Fibroblast of skin of abdomen (primary cell): ENCODE measurements at places on chromosomes 11 and 22.

GRCh38 chr22:36954251-36955014 lies 41.0 kb downstream of the CSF2RB start:
- no peak for DNase-seq

DNA sequence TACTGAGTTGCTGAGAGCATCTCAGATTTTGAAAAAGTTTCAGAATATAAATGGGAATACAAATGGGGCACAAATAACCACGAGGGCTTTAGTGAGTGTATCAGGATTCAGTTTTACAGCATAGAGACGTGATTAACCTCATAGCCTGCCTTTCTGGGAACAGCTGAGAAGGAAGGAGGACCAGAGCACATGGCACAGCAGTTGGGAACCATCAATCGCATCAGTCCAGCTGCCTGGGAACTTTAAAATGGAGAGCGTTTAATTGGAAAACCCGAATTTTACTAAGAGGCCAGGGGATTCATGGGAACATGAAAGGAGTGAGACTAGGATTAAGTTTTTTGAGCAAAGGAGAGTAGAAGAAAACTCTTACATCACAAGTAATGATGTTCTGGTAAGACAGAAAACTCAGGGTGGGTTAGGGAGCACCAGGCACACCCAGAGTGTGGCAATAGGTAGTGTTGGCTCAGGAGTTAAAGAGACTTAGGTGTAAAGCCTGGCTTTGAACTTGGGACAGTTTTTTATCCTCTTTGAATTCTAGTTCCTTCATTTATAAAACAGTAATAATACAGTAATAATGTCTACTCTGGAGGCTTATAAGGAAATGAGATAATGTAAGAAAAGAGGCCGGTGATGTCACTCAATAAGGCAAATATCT lies 40.2 kb downstream of the FZD4 start:
- DNase-seq, result no peak

DNA sequence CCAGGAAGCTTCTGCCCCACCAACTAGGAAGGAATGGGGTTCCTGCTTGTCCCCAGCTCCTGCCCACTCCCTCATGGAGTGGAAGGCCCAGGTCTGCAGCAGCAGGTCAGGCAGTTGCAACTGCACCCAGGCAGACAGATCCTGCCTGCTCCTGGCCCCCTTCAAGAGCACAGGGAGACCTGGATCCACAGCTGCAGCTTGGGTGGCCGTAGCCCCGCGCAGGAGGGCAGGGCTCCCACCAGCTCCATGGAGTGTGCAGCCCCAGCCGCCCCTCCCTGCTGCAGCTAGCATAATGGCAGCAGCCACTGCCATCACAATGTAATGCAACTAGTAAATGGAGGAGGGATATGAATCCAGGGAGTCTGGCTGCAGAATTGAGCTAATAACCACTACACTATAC lies 187.5 kb upstream of the PLET1 start:
- DNase-seq, result no peak

DNA sequence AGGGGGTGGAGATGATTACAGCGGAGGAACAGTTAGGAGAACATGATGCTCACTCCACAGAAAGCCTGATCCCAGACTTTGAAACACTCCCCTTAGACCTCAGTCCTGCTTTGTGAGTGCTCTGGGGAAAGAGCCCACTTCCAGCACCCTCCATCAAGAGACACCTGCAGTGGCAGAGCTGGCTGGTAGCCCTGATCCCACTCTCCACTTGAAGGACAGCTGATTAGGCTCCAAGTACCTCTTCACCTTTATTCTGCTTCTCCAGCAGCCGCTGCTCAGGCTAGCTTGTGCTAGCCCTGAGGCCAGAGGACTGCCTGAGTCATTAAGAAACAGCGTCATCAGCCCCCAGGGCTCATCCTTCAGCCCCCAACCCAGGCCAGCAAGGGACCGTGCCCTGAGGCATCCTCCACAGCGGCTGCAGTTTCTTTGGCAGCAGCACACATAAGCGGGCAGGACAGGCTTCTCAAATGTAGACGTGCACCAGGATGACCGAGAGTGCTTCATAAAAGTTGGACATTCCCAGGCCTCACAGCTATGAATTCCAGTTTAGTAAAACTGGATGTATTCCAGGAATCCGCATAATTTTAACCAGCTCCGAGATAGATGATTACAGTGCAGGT lies 146.0 kb upstream of the TBCEL start:
- DNase-seq, result no peak

- no peak for DNase-seq
Measured at GRCh38 chr22:30564045-30564760, 10.3 kb downstream of the GAL3ST1 start.

DNA sequence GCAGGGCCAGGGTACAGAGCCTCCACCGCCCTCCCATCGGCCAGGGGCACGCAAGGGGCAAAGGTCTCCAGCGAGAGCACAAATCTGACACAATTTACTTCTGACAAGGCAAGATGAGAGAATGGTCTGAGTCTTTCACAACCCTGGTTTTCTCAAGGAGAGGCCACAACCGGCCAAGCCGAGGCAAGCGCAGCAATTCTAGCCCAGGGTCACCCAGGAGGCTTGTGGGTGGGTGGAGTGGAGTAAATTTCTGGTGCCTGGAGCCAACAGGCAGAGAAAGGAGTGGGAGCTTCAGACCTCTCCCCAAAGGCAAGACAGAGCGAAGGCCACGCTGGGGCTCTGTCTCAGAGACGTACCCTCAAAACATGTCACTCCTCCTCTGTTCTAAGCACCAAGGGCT lies 9.3 kb downstream of the LARGE2 start:
- no peak for DNase-seq

DNA sequence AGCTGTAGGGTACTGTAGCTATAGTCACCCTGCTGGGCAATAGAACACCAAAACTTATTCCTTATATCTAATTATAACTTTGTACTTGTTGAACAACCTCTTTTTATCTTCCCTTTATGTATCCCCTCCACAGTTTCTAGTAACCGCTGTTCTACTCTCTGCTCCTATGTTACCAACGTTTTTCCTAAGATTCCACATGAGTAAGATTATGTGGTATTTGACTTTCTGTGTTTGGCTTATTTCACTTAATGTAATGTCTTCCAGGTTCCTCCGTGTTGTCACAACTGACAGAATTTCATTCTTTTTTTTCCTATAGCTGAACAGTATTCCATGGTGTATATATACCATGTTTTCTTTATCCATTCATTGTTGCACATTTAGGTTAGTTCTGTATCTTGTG lies 258.4 kb downstream of the DYNC2H1 start:
- peak; percentile 62 for DNase-seq

- DNase-seq, result no peak
Measured at GRCh38 chr11:67272327-67273259, 6.3 kb downstream of the GRK2 start.

DNA sequence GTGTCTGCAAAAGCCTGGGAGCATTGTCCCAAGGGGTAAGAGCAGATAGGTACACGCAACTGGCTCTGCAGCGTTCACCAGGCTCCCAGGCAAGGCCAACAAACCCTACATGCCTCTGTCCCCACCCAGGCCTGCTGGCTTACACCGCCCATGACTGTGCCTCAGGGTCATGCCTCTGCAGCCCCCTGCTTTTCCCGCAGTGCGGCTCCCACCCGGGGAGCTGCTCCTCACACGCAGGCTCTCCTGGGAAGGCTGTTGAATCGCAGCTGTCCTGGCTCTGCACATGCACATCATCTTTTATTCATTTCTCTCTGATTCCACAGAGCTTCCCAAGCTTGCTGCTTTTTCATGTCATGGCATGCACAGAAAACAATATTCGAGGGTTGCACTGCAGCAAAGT lies 29.2 kb upstream of the B3GAT1 start:
- no peak for DNase-seq

- DNase-seq, result peak; percentile 65
Measured at GRCh38 chr11:103897160-103897936, 139.1 kb upstream of the DDI1 start.

DNA sequence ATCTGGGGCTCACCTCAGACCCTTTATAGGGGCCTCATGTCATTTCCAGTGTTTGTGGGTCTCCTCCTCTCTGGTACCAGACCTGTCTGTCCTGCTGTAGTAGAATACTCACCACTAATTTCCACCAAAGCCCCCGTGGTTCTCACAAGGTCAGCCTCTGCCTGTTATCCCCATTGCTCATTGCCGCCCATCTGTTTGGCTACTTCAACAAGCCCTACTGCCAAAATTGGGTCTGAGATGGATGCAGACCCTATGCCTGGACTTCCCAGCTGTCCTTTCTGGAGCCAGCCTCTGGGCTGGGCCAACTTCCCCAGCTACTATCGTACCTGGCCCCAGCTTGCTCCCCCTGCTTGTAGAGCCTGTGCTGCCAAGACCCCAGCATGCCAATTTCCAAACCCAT lies 152.1 kb upstream of the ISX start:
- DNase-seq, result no peak

GRCh38 chr11:1771700-1772099 lies 8.0 kb upstream of the CTSD start:
- DNase-seq, result peak; percentile 71

DNA sequence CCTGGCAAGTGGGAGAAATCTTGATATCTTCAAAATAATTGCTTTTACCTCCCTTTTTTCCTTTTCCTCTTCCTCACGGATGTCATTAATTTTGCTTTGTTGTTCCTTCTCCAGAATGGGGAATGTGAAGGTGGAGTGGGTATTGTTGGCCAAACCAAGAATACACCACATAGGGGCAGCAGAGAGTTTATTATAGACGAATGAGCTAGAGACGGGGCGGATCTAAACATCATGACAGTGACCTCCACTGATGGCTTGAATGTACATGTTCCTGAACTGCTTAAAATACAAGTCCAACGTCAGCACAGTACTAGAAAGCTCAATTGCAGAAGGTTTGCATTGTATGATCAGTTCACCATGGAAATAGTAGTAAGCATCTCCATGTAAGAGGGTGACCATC lies 122.3 kb upstream of the SNX19 start:
- DNase-seq, result no peak

DNA sequence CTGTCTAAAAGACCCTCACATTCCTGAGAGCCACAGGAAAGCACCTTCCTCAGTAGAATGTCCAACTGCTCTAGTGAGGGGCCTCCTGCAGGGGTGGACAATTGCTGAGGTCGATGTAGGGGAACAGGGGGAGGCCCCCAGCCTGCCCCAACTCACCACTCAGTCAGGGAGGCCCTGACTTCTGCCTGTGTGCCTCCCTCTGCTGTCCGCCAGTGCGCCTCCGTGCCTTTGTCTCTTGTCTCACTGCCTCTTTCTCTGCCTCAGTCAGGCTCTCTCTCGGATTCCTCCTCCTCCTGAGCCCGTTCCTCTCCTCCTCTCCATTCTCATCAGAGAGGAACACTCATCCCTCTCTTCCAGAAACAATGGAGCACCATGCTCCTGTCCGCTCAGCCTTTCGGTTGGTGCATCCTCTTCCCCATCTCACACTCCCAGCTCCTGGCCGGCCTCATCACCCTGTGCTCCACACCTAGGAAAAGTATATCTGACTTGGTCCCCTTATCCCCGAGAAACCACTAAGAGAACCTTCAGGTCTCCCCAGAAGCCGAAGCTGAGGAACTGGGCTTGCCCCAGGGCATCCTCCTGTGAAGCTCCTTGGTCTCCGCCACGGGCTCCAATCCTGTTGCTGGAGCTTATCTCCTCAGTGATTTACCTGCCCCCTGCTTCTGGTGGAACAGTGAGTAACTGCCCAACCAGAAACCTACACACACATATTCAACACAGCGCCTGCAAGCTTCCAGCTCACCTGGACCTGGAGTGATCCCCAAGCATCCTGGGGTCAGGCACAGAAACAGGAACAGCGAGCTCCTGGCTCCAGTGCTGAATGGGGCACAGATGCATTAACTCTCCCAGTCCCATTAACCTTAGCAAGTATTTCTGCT lies 2.3 kb downstream of the B3GAT1 start:
- DNase-seq, result no peak

- no peak for DNase-seq
Measured at GRCh38 chr22:20172141-20172613, 21.3 kb upstream of the CCDC188 start.

GRCh38 chr11:71338801-71339395 lies 86.5 kb upstream of the SHANK2 start:
- DNase-seq, result peak; percentile 2

DNA sequence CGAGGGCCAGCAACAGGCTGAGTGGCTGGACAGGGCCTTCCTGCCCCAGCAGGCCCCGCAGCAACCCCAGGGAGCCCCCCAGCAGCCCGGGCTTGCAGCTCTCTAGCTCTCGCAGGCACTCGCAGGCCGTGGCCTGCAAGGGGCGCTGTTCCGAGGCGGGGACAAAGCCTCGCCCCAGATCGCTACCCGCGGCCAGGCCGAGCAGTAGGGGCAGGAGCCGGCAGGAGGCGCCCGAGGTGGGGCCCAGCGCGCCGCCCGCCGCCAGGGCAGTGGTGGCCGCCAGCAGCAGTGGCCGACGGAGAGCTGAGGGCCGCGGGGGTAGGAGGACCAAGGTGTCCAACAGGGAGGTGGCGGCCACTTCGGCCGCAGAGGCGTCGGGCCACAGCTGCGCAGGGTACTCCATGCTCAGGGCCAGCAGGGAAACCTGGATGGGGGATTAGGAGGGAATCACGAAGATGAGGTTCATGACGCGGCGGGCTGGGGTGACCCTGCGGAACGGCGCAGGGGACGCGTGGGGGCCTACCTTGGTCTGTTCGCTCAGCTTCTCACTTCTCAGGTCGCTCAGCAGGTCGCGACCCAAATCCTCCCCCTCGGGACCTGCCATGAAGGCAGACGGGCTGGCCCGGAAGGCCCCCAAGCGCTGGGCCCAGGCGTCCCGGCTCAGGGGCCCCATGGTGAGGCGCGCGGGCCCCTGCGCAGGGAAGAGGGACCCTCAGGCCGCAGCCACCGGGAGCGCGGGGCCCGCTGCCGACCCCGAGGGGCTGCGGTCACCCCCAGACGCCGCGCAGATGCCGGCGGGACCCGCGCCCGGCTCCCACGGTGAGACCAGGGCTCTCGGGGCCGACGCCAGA lies 632 bp downstream of the AP5B1 start:
- peak; percentile 69 for DNase-seq

DNA sequence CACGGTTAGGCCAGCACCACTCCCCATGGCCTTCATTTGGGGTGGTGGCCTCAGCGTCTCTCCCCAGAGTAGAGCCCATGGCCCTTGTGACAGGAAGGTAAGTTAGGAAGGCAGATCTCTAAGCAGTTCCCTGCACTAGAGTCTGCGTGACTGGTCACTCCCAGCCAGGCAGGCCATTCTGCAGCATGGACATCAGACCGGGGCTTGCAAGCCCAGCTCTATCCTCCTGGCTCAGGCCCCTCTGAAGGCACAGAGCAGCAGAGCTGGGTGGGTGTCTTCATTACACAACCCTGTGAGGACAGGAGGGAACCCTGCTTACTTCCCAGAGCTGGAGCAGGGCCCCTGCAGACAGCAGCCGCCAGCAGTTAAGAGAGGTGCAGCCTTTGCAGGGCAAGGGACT lies 77.3 kb downstream of the PIWIL3 start:
- DNase-seq, result no peak

- DNase-seq, result no peak
Measured at GRCh38 chr11:44851496-44851895, 99.2 kb downstream of the TP53I11 start.

GRCh38 chr11:86041975-86042378 lies 26.9 kb downstream of the PICALM start:
- DNase-seq, result peak; percentile 91

GRCh38 chr11:4025967-4026324 lies 68.7 kb upstream of the RRM1 start:
- DNase-seq, result peak; percentile 31

- DNase-seq, result peak; percentile 20
Measured at GRCh38 chr11:31236143-31236542, 133.4 kb downstream of the DCDC1 start.

- no peak for DNase-seq
Measured at GRCh38 chr11:3105791-3106735, 48.8 kb upstream of the CARS1 start.

- no peak for DNase-seq
Measured at GRCh38 chr11:23953951-23954710, 542.7 kb upstream of the LUZP2 start.

- no peak for DNase-seq
Measured at GRCh38 chr11:104015649-104016415, 20.6 kb upstream of the DDI1 start.

GRCh38 chr11:12167061-12168000 lies 56.9 kb downstream of the MICAL2 start:
- peak; percentile 89 for DNase-seq
